ENCODE measurements at places on chromosomes 2 and 18. TPM values are rescaled to one million over a fixed set of nuclear protein-coding genes. Genes with fewer than 3 reads are reported as not detected.

- no peak for DNase-seq
Measured at GRCh38 chr2:156695020-156695419, 258.8 kb downstream of the GPD2 start.

DNA sequence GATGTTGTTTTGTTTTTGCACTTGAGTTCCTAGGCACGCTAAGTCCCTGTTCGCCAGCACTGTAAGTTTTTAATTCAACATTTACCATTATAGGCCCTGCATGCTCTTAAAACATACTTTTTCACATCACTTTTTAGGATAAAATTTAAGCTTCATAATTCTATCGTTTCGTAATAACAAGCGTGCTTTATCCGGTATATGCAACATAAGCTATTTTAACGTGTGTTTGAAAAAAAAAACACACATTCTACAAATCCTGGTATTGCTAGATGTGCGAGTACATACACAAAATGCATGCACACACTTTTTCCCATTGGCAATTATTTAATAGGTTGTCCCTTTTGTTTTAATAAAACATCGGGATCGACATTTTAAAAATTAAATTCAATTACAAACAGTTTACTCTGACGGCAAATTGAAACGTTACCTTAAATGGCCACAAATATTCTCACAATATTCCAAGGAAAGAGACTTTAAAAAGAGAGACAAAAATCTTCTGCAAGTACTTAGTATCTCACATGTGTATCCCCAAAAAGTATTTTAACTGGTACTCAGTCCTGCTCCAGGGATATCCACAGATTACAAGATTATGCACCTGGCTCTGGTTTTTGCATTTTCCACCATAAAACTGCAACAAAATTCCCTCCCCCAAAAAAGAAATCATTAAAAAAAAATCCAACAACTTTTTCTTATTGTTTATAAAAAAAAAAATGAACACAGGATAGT lies 1.0 kb upstream of the TCF4 start:
- no peak for DNase-seq

DNA sequence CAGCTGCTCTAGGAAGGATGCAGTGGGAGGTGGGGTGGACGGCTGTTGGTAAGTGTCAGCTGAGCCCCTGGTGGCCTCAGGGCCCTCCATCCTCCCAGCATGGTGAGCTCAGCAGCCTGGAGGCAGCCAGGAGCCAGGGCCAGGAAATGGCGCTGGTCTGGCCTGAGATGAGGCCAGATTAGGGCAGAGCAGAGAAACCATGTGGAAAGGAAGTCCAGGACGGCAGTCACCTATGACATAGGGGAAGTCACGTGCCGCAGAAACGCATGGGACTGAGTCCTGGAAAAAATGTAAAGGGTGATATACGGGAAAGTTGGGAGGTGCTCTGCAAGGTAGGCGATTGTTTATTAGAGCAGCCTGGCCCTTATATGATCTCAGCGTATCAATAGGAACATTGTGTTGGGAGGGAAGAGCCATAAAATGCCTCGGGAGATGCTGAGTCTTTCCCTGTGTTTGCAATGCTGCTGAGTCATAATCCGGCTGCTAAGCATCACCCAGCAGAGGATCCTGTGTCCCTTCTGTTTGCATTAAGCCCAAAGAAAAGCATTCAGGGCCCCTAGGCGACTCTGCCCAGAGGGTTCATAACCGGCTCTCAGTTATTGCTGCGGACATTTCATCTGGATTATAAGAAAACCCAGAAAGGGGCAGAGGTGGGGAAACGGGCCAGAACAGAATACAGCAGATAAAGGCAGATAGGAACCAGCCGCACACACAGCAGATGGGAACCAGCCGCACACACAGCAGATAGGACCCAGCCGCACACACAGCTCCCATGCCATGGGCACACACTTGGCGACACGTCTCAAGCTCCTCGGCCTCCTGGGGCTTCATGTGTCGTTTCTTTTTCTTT lies 30.3 kb upstream of the B3GNT7 start:
- DNase-seq = peak; percentile 44

GRCh38 chr2:143157001-143157400 lies 27.8 kb downstream of the ARHGAP15 start:
- DNase-seq = no peak

GRCh38 chr18:26941584-26941983 lies 76.1 kb upstream of the AQP4 start:
- DNase-seq = no peak

- no peak for DNase-seq
Measured at GRCh38 chr2:12282780-12283695, 433.7 kb upstream of the TRIB2 start.

DNA sequence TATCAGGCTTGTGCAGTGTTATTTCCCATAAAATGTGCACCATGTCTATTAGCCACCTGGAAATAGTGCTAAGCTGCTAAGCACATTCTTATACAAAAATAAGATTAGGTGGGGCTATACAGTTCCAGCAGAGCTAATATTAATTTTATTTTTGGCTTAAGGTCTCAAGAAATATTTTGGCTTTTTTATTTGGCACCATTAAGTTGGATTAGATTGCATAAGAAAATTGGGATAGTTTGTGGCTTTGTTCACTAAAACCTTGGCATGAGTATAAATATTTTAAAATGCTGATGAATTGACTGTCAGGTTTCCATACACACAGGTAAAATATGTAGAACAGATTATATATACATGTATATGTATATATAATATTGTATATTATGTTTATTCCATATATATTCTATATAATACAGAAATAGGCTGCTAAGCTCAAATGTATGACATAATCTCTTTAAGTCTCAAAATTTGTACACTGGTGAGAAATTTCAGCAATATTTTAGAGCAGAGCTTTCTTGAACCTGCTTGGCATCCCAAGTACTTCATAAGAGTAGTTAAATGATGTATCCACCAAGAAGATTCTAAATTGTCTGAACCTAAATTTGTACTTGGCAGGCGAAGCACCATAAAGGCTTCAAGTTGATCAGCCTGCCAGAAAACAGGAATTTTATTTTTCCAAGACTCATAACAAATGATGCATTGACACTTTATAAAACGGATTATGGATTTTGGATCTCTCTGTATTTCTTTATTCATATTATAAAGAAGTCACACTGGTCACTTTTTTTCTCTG lies 32.6 kb downstream of the CCDC102B start:
- no peak for DNase-seq

DNA sequence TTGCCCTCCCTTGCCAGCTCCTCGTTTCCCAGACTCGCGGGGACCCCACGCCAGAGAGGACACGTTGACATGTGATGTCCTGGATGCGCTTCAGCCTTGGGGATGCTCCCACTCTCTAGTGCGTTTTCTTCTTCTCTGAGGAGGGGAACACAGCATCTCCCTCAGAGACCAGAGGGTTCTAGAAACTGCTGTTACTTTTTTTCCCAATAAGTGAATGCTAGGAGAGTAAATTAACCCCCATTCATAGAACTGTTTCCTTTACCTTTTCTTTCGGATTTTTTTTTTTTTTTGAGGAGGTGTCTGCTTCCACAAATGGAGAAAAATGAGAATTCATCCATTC lies 370 bp upstream of the EFEMP1 start:
- DNase-seq = no peak

- DNase-seq = no peak
Measured at GRCh38 chr2:20507166-20507692, 60.4 kb downstream of the RHOB start.

DNA sequence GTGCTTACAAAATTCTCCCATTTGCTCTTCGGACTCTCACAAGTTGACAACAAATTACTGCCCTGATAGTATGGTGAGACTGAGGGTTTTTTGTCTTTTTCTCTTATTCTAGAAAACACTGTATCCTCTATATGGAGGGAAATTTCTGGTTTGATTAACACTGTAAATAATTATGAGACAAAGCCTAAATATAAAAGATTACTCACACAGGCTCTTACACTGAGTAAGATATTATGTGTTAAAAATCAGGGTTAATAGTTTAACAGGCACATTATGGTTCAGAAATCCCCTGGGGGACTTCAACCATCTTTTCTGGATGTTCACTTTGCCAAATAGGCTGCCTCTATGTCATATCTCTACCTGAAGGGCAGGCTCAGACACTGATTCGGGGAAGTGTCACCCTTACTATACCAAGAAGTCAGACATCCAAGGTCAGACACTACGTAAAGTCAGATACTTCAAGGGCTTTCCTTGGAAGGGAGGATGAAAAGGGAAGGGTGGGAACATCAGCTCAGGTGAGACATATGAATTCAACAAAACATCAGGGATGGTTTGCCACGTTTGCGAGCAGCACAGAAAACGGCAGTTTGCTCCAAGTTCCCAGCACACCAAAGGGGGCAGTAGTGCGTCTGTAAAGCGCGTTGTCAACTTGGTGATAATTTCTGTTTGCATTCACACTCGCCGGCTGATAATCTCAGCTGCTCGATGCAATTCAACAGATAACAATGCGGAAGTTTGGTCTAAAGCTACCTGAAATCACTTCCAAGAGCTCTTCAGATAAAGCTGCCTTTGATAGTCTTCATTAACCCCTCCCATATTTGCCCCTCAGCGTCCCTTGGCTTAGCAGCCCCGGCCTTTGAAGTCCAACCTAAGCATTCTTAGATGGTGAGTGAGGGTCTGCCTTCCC lies 972 bp upstream of the RASGRP3 start:
- DNase-seq = peak; percentile 58

- DNase-seq = no peak
Measured at GRCh38 chr18:1527805-1528204, 623.1 kb downstream of the ADCYAP1 start.

- no peak for DNase-seq
Measured at GRCh38 chr2:196284866-196285557, 113.6 kb upstream of the STK17B start.

GRCh38 chr2:235747786-235748091 lies 253.9 kb downstream of the AGAP1 start:
- peak; percentile 32 for DNase-seq

DNA sequence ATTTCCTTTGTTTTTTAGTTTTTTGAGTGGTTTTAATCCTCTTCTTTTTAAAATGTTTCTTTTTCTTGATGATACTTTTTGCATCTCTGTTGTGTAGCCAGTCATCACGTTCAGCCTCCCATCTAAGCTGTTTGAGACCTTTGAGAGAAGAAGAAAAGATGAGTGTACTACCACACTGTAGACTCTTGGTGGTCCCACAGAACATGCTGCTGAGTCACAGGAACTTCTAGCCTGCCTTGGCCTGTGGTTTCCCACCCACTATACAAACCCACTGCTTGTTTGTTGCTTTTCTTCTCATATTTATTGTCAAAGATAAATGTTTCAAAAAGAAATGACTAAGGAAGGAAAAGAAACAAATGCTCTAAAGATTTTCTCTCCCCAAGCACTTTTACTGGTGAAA lies 5.5 kb downstream of the CEBPZOS start:
- DNase-seq = no peak

- no peak for DNase-seq
Measured at GRCh38 chr2:55085113-55086040, 35.1 kb upstream of the RTN4 start.

DNA sequence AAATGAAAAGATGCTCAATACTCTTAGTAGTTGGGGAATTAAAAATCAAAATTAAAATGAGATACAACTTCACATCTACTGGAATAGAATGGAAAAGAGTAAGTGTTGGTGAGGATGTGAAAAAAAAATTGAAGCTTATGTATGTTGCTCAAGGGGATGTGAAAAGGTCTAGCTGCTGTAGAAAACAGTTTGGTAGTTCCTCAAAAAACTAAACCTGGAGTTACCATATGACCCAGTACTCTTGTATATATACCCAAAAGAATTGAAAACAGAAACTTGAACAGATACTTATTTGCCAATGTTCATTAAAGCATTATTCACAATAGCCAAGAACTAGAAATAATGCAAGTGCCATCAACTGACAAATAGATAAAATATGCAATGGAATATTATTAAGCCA lies 208.4 kb downstream of the FIGN start:
- no peak for DNase-seq

DNA sequence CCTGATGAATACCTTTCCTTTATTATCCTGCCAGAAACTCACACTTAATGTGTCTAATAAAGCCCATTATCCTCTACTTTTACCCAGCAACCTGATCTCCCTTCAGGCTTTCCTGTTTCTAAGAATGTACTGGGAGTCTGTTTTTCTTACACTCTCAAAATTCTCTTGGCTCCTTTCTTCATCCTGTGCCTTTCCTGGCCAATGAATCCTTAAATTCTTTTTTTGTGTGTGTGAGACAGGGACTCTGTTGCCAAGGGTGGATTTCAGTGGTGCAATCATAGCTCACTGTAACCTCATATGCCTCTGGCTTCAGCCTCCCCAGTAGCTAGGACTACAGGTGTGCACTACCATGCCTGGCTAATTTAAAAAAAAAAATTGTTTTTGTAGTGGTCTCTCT lies 72.7 kb downstream of the MAP2 start:
- DNase-seq = peak; percentile 40

DNA sequence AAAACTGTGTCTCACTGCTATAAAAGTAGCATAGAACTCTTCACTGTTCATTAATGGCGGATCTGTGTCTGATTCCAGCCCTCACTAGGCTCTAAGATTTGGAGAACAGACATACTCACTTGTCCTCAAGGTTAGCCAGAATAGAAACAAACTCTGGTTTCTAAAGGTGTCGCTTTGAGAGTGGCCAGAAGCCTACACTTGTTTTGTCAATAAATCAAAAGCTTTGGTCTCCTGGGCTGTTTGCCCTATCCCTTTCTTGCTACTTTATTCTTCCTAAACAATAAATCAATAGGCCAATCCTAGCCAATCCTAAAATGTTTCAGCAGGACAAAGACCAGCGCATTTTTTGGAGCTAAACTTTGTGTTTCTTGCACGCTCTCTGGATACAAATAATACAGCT lies 1064.6 kb upstream of the CHAC2 start:
- DNase-seq = no peak

- DNase-seq = no peak
Measured at GRCh38 chr2:128302744-128303067, 16.0 kb downstream of the HS6ST1 start.

GRCh38 chr2:47321411-47322031 lies 81.4 kb upstream of the MSH2 start:
- no peak for DNase-seq

GRCh38 chr2:80364524-80365212 lies 60.1 kb upstream of the LRRTM1 start:
- no peak for DNase-seq

DNA sequence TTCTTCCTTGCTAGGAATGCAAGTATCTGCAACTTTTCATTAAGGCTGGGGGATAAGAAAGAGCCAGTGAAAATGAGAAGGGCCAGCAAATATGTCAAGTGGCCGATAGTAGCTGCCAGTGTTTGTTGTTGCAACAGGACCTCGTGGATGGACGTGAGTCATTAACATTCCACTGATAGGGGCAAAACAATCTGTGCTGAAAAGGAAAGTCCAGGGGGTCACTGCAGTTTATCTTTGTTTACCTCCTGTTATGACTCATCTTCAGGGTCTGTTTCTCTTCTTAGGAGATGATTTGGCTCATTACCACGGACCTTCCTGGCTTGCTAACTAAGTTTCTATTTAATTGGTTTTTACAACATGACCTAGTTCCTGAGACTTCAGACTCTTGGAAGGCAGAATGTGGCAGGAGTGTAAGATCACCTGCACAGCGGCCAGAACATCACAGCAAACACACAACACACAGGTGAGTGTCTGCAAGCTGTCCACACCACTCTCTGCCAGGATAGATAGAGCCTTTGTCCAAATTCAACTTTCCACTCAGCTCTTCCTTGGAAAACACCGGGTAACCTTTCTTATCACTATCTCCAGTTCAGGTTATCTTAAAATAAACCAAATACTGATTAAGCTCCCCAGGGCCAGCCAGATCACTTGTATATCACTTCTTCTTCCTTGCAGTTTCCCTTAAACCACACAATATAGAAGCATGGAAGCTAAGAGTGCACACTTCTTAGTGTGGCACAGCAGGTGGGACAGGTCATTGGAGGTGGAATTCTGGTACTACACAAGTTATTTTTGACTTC lies 157.5 kb upstream of the LMAN1 start:
- peak; percentile 65 for DNase-seq

The ARHGEF33 gene
- total RNA-seq = not detected

The PTH2R gene
- not detected for total RNA-seq

The TUBA4B gene
- total RNA-seq = not detected

The KCNF1 gene
- 6.8 TPM for total RNA-seq

The ALLC gene
- total RNA-seq = not detected
